D721Med (cell line): ENCODE measurements at places on chromosomes 6 and 20.

DNA sequence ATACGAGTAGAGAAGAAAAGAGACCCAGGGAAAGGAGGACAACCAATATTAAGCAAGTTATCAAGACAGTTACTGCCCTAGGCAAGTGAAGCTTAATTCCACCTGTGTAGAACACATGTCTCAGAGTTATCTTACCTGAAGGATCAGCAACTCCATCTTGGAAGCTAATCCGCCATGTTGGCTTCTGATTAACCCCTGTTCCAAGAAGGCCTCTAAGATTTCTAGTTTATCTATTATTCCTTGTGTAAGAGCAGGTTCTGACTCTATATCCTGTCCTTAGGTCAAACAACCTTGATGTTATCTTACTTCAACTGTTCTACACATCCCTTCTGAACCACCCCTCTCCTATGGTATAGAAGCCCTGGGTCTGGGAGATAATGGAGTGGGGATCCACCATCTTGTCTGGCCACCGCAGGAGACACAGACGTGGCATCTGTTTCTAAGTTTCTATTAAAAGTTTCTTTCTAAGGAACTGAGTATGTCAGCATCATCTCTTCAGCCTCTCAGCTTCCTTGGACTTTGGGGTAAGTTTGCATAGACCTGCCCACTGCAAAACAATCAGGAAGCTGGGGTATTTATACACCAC, 27.7 kb upstream of the PTPN1 start:
- DNase-seq, result no peak

DNA sequence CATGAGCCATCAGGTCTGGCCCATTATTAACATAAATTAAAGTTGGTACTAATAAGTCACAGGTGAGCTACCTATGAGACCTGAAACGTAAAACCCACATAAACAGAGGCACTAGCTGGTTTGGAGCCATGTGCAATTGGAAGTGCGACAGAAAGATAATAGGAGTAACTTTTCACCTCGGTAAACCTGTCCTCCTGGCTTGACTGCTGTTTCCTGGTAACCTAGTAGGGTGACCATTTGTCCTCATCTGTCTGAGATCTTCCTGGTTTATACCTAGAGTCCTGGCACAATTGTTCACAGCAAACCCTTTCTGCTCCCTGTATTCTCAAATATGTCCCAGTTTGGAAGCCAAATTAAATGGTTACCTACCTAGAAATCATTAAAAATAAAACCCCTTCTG, 7.4 kb downstream of the TBC1D20 start:
- DNase-seq, result no peak

DNA sequence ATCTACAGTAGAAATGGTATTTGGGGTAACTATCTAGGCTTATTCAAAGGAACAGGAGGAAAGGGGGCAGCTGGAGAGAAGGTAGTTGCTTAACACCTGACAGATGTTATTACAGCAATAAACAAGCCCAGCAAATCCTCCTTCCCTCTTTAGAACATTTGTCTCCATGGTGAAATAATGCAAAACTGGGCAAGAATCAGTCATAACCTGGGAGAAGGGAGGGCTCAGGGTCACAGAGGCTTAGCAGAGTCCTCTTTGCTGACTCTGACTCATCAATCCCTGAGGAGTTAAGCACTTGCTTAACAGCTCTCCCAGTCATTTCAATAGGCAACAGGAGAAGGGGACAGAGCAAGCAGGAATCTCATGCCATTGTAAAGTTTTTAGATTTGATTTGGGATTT, 230.3 kb downstream of the IBTK start:
- DNase-seq, result no peak

DNA sequence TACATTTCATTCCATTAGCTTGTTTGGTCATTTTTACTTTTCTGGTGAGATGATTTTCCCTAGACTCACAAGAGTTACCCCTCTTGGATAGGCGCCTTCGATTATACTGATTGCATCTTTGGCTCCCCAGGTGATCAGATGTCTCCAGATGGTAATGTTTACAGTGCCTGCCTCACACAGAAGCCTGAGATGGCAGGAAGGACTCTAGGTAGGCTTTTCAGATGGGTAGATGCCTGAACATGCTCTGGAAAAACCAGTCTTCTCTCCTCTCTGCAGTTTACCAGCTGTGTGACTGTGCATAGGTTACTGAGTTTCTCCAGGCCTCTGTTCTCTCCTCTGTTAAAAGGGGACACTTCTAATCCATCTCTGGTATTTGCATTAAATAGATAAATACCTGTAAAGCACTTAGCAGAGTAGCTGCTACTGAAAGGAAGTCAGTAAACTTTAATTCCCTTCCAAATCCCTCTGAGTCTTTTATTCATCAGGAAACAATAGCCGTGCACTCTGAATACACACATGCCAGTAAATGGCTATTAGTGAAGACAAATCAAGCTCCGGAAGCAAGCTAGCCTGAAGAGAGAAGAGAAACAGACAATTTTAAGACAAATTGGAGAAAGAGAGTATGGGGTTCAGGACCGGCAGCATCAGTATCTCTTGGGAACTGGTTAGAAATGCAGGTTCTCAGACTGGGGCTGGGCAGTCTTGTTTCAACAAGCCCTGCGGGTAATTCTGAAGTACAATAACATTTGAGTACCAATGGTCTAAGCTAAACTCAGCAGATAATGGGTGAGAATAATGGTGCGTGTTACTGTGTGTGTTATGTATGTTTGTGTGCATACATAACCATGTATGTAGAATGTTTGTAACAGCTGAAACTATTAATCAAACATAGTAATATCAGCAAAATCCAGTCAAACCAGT, 139.4 kb downstream of the UST start:
- no peak for DNase-seq

- no peak for DNase-seq
Measured at GRCh38 chr6:134119486-134119885, 67.1 kb upstream of the SLC2A12 start.

GRCh38 chr6:128233531-128233930, 286.9 kb downstream of the PTPRK start:
- DNase-seq, result no peak

DNA sequence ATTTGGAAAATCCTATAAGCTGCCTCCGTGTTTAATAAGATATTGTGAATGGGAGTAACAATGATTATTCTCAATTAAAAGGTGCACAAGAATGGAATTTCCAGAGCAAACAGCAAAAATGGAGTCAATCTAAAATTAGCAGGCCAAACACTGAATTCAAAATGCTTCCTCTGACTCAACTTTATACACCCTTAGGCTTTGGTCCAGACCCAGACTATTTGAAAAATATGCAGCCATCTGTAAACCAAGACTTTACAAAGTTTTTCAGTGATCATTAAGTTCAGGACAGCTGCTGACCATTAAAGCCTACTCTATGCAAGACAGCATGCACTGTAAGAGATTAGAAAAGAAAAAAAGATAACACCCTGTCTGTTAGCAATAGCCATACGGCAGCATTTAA, 39.4 kb upstream of the CCN6 start:
- DNase-seq, result no peak

DNA sequence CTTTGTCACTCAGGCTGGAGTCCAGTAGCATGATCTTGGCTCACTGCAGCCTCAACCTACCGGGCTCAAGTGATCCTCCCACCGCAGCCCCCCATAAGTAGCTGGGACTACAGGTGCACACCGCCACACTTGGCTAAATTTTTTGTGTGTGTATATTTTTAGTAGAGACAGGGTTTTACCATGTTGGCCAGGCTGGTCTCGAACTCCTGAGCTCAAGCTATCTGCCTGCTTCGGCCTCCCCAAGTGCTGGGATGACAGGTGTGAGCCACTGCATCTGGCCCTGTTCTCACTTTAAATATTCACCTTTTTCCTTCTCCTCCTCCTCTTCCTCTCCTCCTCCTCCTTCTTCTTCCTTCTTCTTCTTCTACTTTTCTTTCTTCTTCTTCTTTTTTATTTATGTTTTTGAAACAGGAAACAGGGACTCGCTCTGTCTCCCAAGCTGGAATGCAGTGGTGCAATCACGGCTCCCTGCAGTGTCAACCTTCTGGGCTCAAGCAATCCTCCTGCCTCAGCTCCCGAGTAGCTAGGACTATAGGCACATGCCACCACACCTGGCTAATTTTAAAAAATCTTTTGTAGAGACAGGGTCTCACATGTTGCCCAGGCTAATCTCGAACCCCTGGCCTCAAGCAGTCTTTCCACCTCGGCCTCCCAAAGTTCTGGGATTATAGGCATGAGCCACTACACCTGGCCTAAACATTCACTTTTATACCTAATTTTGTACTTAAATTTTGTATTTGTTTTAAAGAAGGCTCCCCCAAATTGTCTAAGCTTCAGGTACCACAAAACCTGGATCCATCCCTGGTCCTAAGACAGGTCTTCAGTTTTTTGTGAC, 47.2 kb upstream of the NCOA3 start:
- DNase-seq, result no peak

DNA sequence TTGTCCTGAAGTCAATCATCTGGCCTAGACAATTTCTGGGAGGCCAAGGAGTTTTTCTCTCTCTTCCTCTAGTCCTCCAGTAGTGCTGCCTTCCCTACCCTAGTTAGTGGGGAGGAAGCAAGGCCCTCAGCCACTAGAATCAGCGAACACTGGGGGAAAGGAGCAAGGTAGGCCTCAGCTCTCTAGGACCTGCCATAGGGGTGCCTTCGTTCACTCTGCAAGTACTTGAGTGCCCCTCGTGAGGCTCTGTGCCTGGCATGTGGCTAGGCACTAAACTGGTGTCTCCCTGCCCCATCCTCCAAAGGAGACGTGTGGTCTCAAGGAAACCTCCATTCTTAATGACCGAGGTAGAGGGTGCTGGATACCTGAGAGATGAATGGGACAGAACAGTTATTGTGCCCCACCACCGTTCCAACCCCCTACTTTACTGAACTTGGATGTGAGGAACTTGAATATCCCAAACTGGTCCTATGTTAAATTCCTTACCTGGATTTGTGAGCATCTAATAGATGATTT, 1.1 kb downstream of the DEF6 start:
- DNase-seq, result no peak

DNA sequence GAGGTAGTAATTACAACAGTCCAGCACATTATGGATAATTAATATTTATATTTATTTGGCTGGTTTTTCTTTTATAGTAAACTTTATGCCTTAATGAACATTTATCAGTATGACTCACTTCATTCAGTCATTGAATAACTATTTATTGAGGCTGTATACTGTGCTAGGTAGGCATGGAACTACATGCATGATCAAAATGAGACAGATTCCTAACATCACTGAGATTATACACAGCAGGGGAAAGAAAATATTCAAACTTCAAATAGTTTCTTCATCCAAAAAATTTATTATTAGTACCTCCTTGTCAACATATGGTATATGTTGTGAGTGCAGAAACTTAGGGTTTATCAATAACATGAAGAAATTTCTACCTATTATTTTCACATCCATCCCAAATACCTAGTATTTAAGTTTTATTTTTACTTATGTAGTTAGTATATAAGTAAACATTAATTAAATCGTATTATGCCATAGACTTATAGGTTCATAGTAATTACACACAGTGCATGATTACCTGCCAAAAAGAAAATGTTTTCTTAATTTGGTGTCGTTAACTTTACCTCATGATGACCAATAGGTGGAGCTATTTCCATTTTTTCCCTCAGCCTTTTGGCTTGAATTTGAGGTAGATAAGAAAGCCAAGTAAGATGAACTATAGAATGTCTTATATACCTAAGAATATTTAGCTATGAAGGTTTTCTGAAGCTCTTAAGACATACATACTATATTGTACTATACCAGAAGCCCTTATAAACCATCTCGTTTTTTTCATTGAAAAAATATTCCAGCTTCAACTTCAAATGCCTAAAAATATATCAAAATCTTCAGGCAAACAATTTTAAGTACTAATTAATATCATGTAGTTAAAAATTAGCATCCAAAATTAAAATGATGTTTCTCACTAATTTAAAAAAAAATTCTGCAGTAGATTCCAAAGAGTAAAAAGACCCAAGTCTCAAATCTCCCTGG, 12.5 kb upstream of the TMEM30A start:
- no peak for DNase-seq

GRCh38 chr20:7352165-7352564, 584.7 kb downstream of the BMP2 start:
- no peak for DNase-seq

DNA sequence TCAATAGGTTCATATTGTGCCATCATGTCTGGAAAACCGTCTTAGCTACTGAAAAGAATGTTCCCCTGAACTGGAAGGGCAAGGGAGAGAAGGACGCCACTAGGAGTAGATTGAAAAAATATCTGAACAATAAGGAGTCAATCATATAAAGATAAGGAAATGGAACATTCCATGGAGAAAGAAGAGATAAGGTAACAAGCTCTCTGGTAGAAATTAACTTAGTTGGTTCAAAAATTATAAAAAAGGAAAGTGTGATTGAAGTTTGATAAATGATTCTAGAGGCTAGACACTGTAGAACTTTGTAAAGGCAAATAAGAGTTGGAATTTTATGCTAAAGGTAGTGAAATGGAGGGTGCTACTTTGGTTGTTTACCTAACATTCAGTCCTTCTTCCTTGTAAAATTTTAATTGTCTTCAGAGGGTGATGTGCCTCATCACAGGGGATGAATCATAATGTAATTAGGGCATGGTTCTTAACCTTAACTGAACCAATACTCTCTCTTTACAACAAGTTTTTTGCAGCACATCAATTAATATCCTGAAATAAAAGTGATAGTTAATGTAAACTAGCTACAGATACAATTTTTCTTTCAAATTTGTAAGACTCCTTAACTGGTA, 135.5 kb downstream of the GPX5 start:
- no peak for DNase-seq

DNA sequence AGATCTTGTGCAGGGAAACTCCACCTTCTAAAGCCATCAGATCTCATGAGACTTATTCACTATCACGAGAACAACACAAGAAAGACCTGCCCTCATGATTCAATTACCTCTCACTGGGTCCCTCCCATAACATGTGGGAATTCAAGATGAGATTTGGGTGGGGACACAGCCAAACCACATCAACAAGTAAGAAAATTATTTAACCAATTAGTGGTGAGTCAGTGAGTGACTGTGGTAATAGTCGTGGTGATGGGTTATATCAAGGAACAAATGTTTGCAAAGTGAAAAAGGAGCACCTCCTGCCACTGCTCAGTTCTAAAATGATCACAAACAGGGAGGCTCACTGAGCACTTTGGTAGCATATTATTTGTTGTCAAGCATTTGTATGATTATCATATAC, 20.6 kb downstream of the EPM2A start:
- DNase-seq, result no peak

GRCh38 chr6:84927551-84927950, 163.2 kb upstream of the TBX18 start:
- DNase-seq, result no peak

- no peak for DNase-seq
Measured at GRCh38 chr20:62196286-62196685, 13.5 kb downstream of the MTG2 start.
